Right ventricle myocardium superior (tissue), 1 donor: ENCODE measurements at places on chromosomes 12 and 14. TPM values are rescaled to one million over a fixed set of nuclear protein-coding genes. Genes with fewer than 3 reads are reported as not detected.

Gene DPPA3
- not detected for total RNA-seq

Gene APOF
- total RNA-seq = not detected

Gene CISTR
- 0.83 TPM for total RNA-seq

Gene EDDM3A
- not detected for total RNA-seq

Gene AJUBA
- total RNA-seq = 10.9 TPM

Gene PSMC6
- total RNA-seq = 70.0 TPM

Gene PTPRO
- 0.91 TPM for total RNA-seq

Gene SIX4
- 1.6 TPM for total RNA-seq

Gene GSKIP
- total RNA-seq = 11.1 TPM

Gene HAL
- total RNA-seq = 0.16 TPM

Gene GLS2
- total RNA-seq = 0.40 TPM

Gene TEX52
- not detected for total RNA-seq

Gene WSCD2
- total RNA-seq = 0.97 TPM

Gene TMTC3
- 5.8 TPM for total RNA-seq

Gene SLC25A21
- total RNA-seq = 0.78 TPM

- no peak for DNase-seq
These were observed 126.9 kb downstream of the KTN1 start for GRCh38 chr14:55706893-55707292.

GRCh38 chr14:72812292-72812851, 81.5 kb downstream of the DPF3 start:
- peak; percentile 83 for DNase-seq

DNA sequence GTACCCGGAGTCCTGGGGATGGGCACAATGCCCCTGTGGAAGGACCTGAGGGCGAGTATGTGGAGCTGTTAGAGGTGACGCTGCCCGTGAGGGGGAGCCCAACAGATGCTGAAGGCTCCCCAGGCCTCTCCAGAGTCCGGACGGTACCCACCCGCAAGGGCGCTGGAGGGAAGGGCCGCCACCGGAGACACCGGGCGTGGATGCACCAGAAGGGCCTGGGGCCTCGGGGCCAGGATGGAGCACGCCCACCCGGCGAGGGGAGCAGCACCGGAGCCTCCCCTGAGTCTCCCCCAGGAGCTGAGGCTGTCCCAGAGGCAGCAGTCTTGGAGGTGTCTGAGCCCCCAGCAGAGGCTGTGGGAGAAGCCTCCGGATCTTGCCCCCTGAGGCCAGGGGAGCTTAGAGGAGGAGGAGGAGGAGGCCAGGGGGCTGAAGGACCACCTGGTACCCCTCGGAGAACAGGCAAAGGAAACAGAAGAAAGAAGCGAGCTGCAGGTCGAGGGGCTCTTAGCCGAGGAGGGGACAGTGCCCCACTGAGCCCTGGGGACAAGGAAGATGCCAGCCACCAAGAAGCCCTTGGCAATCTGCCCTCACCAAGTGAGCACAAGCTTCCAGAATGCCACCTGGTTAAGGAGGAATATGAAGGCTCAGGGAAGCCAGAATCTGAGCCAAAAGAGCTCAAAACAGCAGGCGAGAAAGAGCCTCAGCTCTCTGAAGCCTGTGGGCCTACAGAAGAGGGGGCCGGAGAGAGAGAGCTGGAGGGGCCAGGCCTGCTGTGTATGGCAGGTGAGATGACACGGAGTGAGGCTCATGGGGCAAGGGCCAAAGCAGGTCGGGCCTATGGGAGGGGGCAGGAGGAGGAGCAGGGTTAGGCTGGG, 4.5 kb downstream of the ARHGEF40 start:
- no peak for DNase-seq

- peak; percentile 53 for DNase-seq
These were observed 11.4 kb downstream of the ANKRD9 start for GRCh38 chr14:102497998-102498677.

- DNase-seq = no peak
These were observed 496.8 kb downstream of the EGLN3 start for GRCh38 chr14:33454022-33454595.

GRCh38 chr12:50614167-50614759, 109.5 kb downstream of the DIP2B start:
- DNase-seq = no peak

GRCh38 chr12:28413460-28414109, 223.3 kb downstream of the CCDC91 start:
- DNase-seq = no peak

DNA sequence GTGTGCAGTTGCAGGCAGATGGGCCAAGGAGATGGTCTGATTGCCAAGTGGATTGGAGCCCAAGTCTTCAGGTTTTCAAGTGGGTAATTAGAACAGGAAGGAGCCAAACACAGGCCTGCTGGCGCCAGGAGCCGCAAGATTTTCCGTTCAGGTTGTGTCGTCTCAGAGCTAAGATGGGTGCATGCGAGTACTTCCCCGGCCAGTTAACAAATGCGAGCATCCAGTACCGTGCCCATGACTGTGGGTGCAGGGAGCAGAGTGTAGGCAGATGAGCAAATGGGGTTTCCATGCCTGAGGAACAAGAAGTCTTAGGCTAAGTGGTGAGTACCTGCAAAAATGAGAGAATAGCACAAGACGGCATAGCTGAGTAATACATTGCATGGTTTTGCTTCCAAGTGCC, 90.5 kb downstream of the CHST11 start:
- DNase-seq = no peak

DNA sequence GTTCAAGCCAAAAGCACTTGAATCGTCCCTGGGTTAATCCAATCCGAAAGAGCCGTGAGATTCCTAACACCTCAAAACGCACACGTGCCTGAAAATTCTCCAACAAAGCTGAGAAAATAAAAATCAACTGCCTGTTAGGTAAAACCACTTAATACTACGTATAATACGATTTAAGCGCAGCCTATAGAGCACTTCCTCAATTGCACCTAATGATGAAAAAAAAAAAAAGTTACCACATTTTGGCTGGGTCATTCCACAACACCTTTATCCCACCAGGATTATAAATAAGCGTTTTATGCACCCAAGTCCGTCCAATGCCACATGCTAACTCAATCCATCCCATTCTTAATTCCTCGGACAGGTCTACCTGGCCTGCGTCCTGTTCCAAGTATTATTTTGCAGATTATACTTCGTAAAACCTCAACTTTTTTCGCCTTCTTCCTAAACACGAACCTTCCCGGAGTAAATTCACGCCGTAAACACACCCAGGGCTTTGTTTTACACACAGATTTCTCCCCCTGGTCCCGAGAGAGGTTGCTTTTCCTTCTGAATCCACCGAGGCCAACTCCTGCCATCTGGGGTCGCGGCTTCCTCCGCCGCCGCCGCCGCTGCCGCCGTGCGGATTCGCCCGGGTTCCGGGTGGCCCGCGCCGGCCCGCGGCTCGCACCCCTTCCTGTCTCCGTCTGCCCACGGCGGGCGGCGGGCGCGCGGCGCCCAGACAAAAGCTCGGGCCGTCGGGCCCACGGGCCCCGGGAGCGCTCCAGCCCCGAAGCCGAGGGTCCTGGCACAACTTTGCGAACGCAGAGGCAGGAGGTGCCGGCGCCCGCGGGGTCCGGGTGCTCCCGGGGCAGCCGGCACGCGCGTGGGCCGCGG, 66.2 kb downstream of the RNF34 start:
- DNase-seq = no peak

DNA sequence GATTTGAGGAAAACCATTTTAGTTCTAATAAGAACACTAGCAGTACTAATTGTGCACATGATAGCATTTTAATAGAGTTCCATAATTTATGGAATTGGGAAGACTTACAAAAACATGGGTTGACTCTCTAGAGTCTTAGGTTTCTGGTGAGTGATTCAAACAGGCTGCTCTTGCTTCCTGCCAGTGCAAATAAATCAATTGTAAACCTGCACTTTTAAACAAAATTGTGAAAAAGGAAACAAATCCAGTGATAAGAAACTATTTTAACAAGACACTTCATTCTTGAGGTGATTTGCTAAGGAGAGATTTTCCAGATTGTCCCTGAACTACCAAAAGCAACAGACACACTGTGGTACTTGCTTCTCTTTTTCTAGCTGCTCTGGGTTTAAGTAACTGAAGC, 112.2 kb downstream of the CACNA1C start:
- no peak for DNase-seq

DNA sequence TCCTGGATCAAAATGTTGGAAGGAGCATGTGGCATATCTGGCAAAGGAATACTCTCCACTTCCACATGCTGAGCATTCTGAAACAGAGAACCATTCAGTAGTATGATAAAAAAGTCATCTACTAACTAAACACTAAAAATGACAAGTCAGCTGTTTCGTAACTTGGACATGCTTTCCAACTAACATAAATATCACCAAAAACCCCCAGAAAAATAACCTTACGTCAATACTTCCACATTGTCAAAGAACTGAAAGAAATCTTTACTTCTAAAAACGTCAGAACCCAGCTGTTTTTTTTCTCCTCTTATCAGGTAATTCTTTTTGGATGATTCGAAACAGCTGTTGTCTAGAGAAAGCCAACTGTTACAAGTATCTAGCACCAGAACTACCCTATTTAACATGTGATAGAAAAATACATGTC, 8.2 kb downstream of the WBP11 start:
- DNase-seq = no peak

- DNase-seq = no peak
These were observed 33.6 kb upstream of the TMX1 start for GRCh38 chr14:51206462-51206861.

- no peak for DNase-seq
These were observed 22.7 kb downstream of the OTX2 start for GRCh38 chr14:56787530-56787929.

- no peak for DNase-seq
These were observed 293.2 kb upstream of the FAR2 start for GRCh38 chr12:28855761-28856310.

DNA sequence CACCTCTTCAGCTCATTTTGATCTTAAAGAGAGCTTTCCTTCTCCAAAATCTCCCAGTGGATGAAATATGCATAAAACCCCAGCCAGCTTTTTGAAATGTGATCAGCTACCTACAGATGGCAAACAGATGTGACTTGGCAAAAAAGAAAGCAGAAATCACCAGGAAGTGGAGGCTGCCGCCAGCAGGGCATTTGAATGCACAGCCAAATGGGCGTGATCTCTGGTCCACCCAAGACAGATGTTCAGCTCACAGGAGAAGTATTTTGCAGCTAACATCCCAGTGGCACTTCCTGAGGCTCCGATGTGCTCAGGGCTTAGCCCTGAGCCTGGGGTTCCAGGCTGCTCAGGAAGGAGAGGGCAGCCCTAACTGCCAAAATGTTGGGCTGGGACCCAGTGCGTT, 78.3 kb downstream of the LGMN start:
- DNase-seq = no peak

- no peak for DNase-seq
These were observed 124.0 kb downstream of the ESR2 start for GRCh38 chr14:64170181-64170580.

DNA sequence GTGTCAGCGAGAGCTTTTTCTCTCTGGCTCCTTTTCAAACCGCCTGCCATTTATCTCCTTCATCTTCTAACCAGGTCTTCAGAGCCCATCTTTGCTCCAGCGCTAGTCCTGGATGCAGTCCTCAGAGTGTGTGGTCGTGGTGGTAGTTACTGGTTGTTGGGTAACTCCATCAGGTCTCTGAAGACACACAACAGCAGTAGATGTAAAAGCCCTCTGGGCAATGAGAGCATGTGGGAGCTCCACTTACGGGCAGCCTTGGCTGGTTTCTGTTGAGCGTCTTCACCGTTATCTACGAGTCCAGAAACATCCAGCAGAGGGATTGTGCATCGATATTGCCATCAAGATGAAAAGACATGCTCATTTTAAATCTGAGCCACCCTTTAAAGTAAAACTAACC, 61.2 kb downstream of the FBXL14 start:
- no peak for DNase-seq

DNA sequence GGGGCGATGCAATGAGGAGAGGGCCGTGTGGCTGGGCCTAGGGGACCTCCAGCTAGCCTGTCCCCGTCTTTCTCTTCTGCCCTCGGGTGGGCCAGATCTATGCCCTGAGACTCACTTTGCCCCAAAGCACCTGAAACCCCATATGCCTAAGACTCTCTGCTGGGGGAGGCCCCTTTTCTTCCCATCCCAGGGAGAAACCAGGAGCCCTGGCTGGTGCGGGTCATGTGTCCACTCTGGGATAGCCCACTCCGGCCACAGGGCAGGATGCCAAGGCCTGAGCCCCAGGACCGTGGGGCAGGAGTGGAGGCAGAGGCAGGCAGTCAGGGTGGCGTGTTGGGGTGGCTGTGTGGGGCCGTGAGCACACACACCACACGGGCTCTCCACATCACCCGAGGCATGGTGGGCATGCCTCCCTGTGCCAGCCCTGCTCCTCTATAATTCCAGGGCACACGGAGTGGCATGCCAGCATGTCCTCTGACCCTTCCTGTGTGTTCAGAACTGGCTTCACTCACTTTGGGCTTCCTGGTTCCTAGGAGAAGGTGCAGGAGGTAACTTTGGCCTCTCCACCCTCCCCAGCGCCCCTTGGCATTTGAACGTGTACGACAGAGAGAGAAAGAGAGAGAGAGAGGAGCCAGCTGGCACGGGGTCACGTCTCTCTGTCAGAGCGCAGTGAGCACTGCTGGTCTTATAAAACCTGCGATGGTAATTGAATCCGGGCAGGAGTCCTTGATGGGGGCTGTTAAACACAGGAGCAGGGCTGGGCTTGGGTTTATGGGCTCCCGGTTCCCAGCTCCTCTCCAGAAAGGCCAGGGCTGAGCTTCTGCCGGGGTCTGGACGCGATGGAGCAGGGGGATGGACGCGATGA, 144.2 kb downstream of the KIF26A start:
- DNase-seq = peak; percentile 24

- no peak for DNase-seq
These were observed 108.7 kb upstream of the ETV6 start for GRCh38 chr12:11540615-11541310.
